Thoracic aorta (tissue), 2 donors: ENCODE measurements at places on chromosomes 4 and X.
A peak's percentile ranks its signal among the peaks of the same experiment; 100 is the strongest.

DNA sequence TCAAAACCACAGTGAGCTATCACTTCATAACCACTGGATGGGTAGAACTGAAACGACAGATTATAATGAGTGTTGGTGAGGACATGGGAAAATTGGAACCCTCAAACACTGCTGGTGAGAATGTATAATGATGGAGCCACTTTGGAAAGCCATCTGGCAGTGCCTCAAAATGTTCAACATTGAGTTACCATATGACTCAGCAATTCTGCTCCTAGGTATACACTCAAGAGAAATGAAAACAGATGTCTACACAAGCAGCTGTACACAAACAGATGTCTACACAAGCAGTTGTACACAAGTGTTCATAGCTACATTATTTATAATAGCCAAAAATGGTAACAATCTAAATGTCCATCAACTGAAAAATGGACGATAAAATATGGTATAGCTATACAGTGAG, 143.9 kb downstream of the PDGFRA start:
- no peak overlapping the region for H3K4me3 ChIP-seq
- H3K36me3 ChIP-seq = no peaks in the 10 kb centered on the region
- no peak for DNase-seq
- no peaks in the 10 kb centered on the region for H3K27me3 ChIP-seq
- peaks cover 2% of the 10 kb centered on the region for H3K4me1 ChIP-seq

DNA sequence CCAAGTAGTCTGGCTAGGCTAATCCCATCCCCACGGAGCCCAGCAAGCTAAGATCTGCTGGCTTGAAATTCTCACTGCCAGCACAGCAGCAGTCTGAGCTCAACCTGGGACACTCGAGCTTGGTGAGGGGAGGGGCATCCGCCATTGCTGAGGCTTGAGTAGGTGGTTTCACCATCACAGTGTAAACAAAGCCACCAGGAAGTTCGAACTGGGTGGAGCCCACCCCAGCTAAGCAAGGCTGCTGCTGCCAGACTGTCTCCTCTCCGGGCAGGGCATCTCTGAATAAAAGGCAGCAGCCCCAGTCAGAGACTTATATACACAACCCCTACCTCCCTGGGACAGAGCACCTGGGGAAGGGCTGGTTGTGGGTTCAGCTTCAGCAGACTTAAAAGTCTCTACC, 639.6 kb downstream of the IQCM start:
- H3K36me3 ChIP-seq = no peaks in the 10 kb centered on the region
- H3K4me1 ChIP-seq = no peaks in the 10 kb centered on the region
- no peak for DNase-seq
- no peak overlapping the region for H3K4me3 ChIP-seq

DNA sequence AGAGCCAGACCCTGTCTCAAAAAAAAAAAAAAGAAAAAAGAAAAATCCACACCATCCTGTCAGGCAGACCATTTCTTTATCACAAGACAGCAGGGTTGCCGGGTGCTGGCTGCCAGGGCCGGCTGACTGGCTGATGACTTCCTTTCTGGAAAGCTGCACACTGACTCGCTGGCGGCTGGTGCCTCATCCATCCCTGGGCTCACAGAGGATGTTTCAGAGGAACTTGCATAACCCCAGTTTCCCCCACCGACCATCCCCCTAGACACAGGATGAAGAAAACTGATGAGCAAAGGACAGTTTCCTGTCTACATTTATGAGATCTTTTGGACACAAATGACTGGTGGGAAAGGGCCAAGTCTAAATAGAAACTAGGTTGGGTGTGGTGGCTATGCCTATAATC, 14.1 kb downstream of the HPSE start:
- H3K4me3 ChIP-seq = no peak overlapping the region
- H3K27me3 ChIP-seq = no peaks in the 10 kb centered on the region
- H3K36me3 ChIP-seq = no peaks in the 10 kb centered on the region
- DNase-seq = peak; percentile 11

DNA sequence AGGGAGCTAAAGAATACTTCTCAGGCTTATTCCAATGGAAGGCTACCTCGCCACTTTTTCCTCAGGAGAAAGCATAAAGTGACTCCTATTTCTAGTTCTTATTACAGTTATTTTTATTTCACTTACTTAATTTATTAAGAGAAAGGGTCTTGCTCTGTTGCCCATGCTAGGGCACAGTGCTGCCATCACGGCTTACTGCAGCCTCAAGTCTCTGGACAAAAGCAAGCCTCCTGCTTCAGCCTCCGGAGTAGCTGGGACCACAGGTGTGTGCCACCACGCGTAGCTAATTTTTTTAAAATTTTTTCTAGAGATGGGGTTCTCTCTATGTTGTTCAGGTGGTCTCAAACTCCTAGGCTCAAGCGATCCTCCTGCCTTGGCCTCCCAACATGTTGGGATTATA, 36.0 kb upstream of the CHRNA9 start:
- no peak for DNase-seq
- no peak overlapping the region for H3K4me3 ChIP-seq
- H3K27ac ChIP-seq = no peak overlapping the region
- no peaks in the 10 kb centered on the region for H3K36me3 ChIP-seq
- H3K4me1 ChIP-seq = no peaks in the 10 kb centered on the region

DNA sequence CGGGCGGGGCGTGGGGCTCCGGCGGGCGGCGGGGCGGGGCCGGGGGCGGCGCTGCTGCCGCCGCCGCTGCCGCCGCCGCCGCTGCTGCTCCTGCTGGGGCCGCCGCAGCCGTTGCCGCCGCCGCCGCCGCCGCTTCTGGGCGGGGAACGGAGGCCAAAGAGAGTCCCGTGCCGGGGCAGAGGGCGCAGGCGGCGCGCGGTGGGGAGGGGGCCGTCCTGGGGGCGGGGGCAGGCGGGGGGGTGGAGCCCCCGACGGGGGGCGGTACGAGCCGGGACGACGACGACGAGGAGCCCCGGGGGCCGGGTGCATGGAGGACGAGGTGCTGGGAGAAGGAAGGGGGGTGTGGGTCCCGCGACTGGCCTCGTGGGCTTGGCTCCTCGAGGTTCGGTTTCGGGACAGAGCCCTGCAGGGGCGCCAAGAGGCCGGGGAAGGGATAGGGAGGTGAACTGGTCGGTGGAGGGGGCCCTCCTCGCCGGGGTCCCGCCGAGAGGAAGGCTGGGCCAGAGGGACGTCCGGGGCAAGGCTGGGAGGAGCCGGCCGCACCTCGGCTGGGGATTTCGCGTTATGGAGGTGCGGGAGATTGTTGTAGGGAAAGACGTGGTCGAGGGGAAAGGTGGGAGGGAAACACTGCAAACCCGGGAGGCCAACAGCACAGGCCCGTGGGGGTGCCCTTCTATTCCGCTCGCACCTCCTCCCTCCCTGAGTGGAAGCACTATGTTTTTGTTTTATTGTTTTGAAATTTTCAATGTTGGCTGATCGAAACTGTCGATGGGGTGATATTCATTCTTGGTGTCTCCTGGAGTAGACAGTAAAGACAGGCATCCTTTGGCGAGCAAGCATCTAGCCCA, 1.9 kb downstream of the BCORL1 start:
- no peaks in the 10 kb centered on the region for H3K27me3 ChIP-seq
- no peak overlapping the region for H3K4me3 ChIP-seq
- no peaks in the 10 kb centered on the region for H3K4me1 ChIP-seq

DNA sequence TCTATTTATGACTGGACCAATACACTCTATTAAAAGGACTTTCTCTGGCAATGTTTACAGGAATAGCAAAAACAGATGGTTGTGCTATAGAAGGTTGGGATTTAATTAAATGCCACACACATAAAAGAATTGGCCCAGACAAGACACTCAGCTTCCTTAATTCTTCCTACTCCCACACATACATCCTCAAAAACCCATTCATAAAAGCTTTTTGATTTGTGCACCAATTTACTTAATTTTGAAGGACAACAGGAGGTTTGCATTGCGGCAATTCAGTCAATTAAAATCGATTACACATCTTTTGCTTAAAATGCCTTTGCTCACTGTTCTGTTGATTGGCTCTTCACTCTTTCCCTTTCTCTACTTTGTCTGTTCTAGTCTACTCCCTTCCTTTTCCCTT, 317.1 kb downstream of the CBLL2 start:
- no peak overlapping the region for H3K27ac ChIP-seq
- H3K27me3 ChIP-seq = no peaks in the 10 kb centered on the region
- H3K4me3 ChIP-seq = no peak overlapping the region

- no peaks in the 10 kb centered on the region for H3K4me1 ChIP-seq
- no peak overlapping the region for H3K27ac ChIP-seq
Measured at GRCh38 chrX:110531873-110532580, 173.4 kb downstream of the RTL9 start.

GRCh38 chr4:158333820-158334219, 123.5 kb downstream of the TMEM144 start:
- no peak overlapping the region for H3K4me3 ChIP-seq
- no peaks in the 10 kb centered on the region for H3K4me1 ChIP-seq
- H3K27ac ChIP-seq = no peak overlapping the region
- H3K27me3 ChIP-seq = no peaks in the 10 kb centered on the region
- DNase-seq = no peak

GRCh38 chr4:148090503-148091476, 351.4 kb downstream of the NR3C2 start:
- no peak overlapping the region for H3K27ac ChIP-seq
- H3K4me1 ChIP-seq = no peaks in the 10 kb centered on the region

GRCh38 chrX:70433848-70434351, 10.7 kb upstream of the DLG3 start:
- no peaks in the 10 kb centered on the region for H3K36me3 ChIP-seq
- peaks cover 2% of the 10 kb centered on the region for H3K4me1 ChIP-seq
- no peak for DNase-seq
- H3K27ac ChIP-seq = peak overlapping the region; percentile 99

DNA sequence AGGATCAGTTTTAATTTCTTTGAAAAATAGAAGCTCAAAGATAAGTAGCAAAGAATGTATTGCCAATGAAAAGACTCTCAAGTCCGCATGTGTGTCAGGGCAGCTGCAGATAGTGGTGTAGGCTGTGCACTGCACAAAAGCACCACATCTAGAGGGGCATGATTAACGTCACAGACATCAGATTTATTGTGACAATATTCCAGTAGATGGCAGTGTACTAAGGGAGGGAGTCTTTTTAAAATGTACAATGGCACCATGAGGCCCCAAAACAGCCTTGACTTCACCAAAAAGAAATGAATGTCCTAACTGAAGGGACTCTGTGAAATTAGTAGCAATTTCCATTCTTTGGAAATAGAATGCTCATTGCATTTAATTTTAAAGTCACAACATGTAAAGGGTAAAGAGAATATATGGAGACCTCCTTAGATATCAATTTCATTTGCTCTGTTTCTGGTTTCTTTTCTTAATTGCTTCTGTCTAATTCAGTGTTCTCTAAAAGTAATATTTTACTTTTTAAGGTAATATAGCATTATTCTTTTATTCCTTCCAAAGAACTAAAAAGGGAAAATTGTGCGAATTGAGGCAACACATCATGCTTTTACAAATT, 98.4 kb downstream of the ZNF827 start:
- no peak overlapping the region for H3K27ac ChIP-seq
- H3K27me3 ChIP-seq = no peaks in the 10 kb centered on the region
- no peaks in the 10 kb centered on the region for H3K4me1 ChIP-seq

- H3K4me3 ChIP-seq = no peak overlapping the region
- H3K4me1 ChIP-seq = no peaks in the 10 kb centered on the region
- H3K27ac ChIP-seq = no peak overlapping the region
Measured at GRCh38 chr4:27702730-27703431, 842.2 kb downstream of the STIM2 start.

DNA sequence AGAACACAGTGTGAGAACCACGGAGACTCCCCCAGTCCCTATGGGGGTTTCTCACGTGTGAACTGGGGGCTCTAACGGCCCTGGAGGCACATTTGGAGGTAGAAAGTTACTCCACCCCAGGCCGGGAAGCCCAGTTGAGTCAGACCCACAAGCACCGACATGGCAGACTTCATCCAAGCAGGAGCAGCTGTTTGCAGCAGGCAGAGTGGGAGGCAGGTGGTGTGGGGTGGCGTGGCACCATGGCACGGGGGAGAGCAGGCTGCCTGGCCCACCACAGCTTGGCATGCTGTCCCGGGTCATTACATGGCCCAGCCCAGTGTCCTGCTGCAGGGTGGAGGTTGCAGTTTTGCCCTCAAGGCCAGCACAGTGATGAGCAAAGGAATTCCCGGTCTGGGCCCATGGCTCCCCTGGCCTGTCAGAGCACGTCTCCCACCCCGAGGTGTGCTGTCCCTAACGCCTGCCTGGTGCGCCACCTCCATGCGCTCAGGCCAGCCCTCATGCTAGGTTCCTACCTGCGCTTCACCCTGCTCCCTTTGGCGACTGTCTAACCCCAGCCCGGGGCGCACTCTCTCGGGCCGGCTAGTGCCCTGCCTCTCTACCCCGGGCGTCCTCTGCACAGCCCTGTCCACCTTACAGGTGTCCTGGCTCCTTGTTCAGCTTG, 90.6 kb upstream of the AFAP1 start:
- DNase-seq = no peak
- no peak overlapping the region for H3K4me3 ChIP-seq
- H3K27ac ChIP-seq = no peak overlapping the region
- peaks cover 6% of the 10 kb centered on the region for H3K36me3 ChIP-seq
- H3K27me3 ChIP-seq = no peaks in the 10 kb centered on the region
- no peaks in the 10 kb centered on the region for H3K4me1 ChIP-seq

- no peak within 1 kb of the TSS for H3K27ac ChIP-seq
- no peaks in the 10 kb centered on the region for H3K27me3 ChIP-seq
- H3K4me1 ChIP-seq = no peaks in the 10 kb centered on the region
Measured at GRCh38 chr4:41256740-41257256, at the start of gene UCHL1. UCHL1 (plus strand) TSS chr4:41256928; CDS start chr4:41256977, 49 bp downstream.

DNA sequence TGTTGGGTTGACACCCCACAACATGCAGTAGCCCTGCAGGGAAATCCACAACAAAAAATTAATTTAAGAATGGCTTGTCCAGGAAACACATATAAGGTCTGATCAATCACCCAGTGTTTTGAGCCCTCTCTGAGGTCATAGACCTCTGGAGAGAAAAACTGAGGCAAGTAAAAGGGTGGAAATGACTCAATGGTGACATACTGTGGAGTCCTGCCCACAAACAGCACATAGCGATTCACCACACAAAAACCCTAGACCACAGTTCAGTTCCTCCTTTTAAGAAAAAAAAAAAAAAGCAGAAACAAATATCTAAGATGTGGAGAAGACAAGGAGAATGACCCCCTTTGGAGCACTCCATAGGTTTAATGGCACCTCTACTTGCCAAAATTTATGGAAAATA, 2691.0 kb downstream of the PCDH7 start:
- no peak for DNase-seq
- H3K4me3 ChIP-seq = no peak overlapping the region
- H3K36me3 ChIP-seq = no peaks in the 10 kb centered on the region

- H3K4me3 ChIP-seq = no peak overlapping the region
- H3K27me3 ChIP-seq = no peaks in the 10 kb centered on the region
- H3K4me1 ChIP-seq = no peaks in the 10 kb centered on the region
Measured at GRCh38 chr4:184166736-184167135, 50.9 kb downstream of the ENPP6 start.

GRCh38 chr4:113276464-113277170, 227.2 kb downstream of the ANK2 start:
- DNase-seq = no peak
- H3K36me3 ChIP-seq = no peaks in the 10 kb centered on the region
- no peaks in the 10 kb centered on the region for H3K27me3 ChIP-seq
- H3K27ac ChIP-seq = no peak overlapping the region
- H3K4me3 ChIP-seq = no peak overlapping the region
